Stimulated activated CD8-positive, alpha-beta memory T cell treated with anti-CD3 and anti-CD28 coated beads, Interleukin-7, amount 100 ng/mL, for 1 hour (primary cell): ENCODE measurements at places on chromosomes 7 and 10.

DNA sequence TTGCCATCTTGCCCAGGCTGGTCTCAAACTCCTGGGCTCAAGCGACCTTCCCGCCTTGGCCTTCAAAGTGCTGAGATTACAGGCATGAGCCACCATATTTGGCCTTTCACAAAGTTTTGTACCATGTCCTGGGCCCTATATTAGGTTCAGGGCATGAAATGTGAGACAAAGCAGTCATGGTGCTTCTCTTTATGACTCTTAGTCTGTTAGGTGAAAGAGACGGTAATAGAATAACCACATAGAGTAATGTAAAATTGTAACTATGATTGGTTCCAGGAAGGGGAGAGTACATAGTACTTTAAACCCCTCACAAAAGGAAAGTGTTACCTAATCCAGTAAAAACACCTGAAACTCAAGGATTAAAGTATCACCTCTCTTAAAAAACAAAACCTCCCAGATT is 144.7 kb downstream of the SPAG6 start:
- no peak for DNase-seq

DNA sequence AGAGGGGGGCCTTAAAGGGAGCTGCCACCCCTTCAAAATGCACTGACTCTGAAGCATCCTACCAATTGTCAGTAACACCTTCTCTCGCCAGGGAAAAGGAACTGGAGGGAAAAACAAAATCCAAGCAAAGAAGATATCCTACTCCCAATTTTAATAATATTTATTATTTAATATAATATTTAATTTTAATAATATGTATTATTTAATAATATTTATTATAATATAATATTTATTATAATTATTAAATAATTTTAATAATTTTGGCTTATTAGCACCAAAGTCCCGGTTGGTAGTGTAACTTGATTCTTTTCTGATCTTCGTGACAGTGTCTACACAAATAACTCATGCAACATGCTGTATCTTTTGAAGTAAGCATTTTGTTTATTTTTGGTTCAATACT is 58.6 kb upstream of the AGBL3 start:
- DNase-seq, result no peak

DNA sequence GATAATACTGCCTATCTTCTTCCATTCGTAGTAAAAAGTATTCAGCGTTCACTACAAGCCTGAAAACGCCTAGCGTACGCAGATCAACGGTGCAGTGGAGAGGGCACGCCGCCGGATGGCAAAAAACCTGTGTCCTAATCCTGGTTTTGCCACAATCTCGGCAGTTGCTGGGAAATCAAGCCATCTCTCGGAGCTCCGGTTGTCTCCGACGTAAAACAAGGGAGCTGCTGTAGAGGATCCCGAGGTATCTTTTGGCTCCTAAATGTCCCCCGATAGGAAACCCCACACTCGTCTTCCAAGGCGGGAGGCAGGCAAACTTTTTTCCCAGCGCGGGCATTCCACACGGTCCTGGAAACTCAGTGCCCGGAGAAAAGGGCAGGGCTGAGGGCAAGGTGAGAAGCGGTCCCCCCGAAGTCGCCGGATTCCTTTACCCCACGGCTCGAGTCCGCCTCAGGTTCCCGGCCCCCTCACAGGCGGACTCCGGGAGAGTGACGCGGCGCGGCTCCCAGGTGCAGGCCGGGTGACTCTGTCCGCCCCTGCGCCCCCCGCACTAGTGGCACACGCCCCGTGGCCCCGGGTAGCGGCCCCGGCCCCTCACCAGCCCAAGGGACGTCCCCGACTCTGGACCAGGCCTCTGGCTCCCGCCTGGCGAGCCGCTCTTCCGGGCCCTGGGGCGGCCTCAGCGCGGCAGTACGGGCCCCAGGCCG is 649 bp downstream of the IDE start:
- DNase-seq, result no peak

- no peak for DNase-seq
Measured at GRCh38 chr7:47758546-47758945, 176.6 kb upstream of the TNS3 start.

DNA sequence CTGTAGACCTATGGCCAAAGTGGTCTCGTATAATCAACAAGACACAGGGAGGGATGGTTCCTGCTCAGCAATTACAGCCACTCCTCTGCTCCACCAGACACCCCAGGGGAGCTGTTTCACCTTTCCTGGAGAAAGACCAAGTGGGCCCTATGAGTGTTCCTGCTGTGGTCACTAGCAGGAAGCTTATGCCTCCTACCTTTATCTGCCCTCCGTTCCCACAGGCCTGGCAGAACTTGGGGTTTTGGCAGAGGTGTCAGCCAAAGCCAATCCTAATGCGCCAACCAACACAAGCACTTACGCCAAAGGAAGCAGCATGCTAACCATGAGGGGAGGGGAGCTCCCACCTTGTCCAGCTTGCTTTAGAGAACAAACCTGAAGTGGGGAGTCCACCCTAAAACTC is 31.2 kb downstream of the XPNPEP1 start:
- no peak for DNase-seq

DNA sequence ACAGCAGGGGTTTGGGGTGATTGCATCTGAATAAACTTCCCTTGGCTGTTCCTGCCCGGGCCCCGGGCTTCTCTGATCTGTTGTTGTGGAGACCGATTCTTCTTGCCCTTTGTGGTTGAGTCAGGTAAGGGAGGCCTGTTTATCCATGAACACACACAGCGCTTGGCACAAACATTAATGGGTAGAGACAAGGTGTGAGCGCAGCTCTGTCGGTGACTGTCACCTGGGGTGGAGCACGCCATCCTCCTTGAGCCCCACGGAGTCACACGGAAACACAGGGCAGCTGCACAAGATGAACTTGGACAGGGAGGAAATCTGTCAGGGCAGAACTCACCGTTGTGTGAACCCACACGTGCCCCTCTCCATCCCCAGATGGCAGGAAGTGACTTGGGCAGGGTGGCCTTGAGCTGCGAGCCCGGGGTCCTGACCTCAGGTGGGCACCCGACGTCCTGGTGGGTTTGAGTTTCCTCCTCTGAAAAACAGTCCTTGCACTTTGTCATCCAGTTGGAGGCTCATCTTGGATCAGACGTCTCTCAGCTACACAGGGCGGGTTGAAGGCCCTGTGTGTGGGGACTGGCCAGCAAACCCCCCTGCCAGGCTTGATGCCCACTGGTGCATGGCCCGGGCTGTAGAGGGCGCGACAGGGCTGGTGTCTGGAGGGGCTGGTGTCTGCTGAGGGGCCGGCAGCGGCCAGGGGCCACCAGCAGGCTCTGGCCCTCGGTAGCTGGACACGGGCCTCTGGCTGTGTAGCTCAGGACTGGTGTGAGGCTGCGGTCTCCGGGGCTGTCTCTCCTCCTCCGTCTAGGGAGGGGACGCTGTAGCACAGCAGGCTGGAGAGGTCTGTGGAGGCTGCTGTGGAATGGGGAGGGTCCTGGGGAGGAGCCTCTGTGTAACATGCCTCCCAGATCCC is 24.2 kb upstream of the SHH start:
- no peak for DNase-seq

GRCh38 chr10:49592726-49593563 is 17.2 kb upstream of the SLC18A3 start:
- peak; percentile 5 for DNase-seq

DNA sequence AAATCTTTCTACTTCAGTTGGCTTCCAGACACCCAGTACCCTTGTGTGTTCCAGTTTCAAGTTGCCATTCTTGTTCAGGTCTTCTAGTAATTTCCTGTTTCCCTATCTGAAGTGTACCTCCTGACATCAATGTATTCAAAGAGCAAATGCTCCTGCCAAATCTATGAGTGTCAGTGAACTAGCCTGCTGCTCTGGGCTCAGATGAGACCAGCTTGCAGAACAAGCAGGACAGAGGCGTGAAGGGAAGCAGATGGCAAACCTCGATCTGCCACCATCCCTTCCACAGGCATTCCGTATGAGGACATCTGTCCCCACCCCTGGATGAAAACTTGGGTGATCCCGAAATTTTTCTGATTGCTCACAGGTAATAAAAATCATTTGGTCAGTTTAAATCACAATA is 4.4 kb upstream of the MPP7 start:
- no peak for DNase-seq

- DNase-seq, result no peak
Measured at GRCh38 chr10:115171392-115171960, 78.3 kb downstream of the ATRNL1 start.

DNA sequence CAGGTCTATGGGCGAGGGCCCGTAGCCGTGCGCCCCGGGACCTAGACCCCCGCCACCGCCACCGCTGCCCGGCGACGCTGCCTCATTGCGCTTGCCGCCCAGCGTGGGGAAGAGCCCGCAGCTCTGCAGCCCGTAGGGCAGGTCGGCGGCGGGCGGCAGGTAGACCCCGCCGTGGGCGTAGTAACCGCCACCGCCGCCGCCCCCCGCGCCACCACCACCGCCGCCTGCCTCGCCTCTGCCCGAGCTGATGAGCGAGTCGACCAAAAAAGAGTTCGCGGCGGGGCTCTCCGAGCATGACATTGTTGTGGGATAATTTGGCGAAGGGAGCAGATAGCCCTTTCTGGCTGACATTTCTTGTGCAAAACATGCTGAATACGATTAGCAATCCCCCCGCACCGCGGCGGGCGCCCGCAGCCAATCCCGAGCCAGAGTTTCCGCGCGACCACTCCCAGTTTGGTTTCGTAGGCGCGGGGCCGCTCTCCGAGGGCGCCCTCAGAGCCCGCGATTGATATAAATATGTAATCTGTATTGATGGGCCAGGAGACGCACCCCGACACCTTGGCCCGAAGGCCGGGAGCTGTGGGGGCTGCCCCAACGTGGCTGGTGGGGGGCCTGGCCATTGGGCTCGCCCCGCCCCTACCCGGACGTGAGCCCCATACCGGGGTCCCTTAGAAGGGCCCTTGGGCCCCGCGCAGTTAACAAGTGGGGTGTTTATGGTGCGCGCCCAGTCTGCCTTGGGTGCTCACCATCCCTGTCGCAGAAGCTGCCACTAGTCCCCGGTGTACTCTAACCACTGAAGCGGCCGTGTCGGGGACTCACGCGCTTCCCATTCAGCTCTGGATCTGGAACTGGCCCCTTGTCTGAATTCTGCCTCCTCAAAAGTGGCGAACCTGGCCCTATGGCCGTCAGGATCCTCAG is at the start of gene HOXA10:
Gene HOXA10, minus strand, starts transcription at position 365 of the 918 bp plus-strand sequence. Its CDS starts 14 bp downstream, at position 351.
- DNase-seq, result no peak
